GM12892 (cell line): ENCODE measurements at places on chromosomes 4 and X.

GRCh38 chr4:121822796-121823504 lies 733 bp downstream of the CCNA2 start:
- DNase-seq: no peak

- no peak for DNase-seq
Measured at GRCh38 chr4:26885912-26886274, 25.3 kb downstream of the STIM2 start.

GRCh38 chr4:73693811-73694210 lies 46.6 kb upstream of the CXCL8 start:
- DNase-seq: no peak

GRCh38 chrX:45502396-45502795 lies 301.7 kb upstream of the DIPK2B start:
- DNase-seq: no peak

DNA sequence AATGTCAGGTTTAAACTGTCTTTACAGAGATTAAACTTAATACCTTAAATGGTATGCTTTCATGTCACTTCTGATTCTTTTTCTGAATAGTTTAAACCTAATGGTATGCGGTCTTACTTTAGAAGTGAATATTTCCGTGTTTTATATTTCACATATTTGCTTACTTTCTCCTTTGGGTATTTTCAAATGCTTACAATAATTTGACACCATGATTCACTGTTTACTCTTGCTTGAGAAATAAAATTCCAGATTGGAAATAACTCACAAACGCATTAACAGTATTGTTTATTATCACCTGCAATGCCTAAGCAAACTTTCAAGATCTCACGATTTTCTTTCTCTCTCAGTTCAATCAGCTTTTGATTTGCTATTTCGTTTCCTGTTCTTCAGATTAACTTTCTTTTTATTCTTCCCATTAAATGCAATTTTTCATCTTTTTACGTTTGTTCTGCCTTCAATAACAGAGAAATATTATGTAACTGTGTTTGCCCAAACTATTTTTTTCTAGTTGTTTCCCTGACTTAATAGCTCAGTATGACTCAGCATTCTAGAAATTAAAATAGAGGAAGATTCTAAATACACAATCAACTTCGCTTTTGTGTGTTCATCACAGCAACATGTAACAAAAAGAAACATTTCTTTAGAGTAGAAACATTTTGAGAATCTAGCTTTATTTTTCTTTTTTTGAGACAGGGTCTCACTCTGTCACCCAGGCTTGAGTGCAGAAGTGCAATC lies 955.5 kb upstream of the PRKX start:
- DNase-seq: no peak

GRCh38 chr4:82136161-82136801 lies 237.5 kb downstream of the HNRNPD start:
- DNase-seq: no peak

- DNase-seq: no peak
Measured at GRCh38 chr4:154731756-154732155, 12.0 kb upstream of the LRAT start.

- no peak for DNase-seq
Measured at GRCh38 chr4:7428261-7429068, 6.3 kb downstream of the PSAPL1 start.

GRCh38 chrX:112662559-112663427 lies 16.9 kb downstream of the LHFPL1 start:
- no peak for DNase-seq

- no peak for DNase-seq
Measured at GRCh38 chr4:165335163-165335703, 7.8 kb downstream of the MSMO1 start.

- DNase-seq: no peak
Measured at GRCh38 chr4:126956184-126956897, 676.4 kb upstream of the INTU start.

GRCh38 chr4:89245459-89245858 lies 62.1 kb downstream of the GPRIN3 start:
- DNase-seq: no peak
